CD4-positive, alpha-beta T cell (primary cell): ENCODE measurements at places on chromosomes 5 and 9. TPM values are rescaled to one million over a fixed set of nuclear protein-coding genes. Genes with fewer than 3 reads are reported as not detected.

Gene SLCO4C1
- total RNA-seq: 0.06 TPM

Gene GABRA1
- total RNA-seq: not detected

Gene CACNA1B
- total RNA-seq: not detected

Gene LPAR1
- total RNA-seq: not detected

Gene POC5
- 6.2 TPM for total RNA-seq

Gene BARHL1
- not detected for total RNA-seq

Gene IL9
- total RNA-seq: not detected
